ENCODE measurements at places on chromosomes 7 and 10.

- peak; percentile 33 for DNase-seq
These were observed 4.6 kb downstream of the SH2B2 start for GRCh38 chr7:102291056-102291915.

GRCh38 chr7:157460721-157461120 lies 123.9 kb downstream of the DNAJB6 start:
- no peak for DNase-seq

DNA sequence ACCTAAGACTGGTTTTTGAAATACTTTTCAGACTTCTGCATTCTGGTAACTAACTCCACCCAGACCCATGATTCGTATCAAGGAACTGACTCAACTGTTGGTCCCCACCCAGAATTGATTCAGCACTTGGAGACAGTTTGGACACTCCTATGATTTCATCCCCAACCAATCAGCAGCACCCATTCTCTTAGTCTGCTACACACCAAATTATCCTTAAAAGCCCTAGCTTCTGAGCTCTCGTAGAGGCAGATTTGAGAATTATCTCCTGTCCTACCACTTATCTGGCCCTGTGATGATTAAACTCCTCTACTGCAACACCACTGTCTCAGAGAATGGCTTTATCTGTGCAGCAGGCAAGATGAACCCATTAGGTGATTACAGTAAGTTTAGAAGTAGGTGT lies 7.7 kb upstream of the GSTO1 start:
- peak; percentile 74 for DNase-seq

DNA sequence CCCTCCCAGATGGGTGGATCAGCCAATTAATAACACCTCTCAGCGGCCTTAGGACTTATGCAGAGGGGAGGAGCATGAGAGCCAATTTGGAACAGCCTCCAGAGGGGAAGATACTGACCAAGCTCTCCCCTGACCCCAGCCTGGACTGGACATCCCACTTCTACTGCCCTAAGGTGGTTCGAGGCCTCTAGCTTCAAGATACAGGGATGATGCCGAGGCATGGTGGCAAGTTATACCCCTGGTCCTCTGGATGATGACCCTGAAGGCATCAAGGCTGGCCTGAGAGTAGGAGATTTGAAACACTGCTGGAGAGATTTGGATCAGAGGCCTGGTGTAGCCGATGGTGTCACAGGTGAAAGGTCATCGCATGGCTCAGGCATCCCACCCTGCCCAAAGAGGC lies 3.2 kb downstream of the CDH23 start:
- no peak for DNase-seq

DNA sequence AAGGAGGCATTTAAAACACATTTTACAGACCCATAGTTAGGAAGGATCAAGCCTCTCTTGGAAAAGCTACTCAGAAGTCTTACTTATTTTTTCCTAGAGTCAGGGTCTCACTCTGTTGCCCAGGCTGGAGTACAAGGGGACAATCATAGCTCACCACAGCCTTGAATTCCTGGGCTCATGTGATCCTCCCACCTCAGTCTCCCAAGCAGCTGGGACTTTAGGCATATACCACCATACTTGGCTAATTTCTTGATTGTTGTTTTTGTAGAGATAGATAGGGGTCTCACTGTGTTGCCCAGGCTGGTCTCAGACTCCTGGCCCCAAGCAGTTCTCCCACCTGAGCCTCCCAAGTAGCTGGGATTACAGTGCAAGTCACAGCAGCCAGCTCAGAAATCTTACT lies 354.7 kb upstream of the GALNT17 start:
- DNase-seq: no peak

DNA sequence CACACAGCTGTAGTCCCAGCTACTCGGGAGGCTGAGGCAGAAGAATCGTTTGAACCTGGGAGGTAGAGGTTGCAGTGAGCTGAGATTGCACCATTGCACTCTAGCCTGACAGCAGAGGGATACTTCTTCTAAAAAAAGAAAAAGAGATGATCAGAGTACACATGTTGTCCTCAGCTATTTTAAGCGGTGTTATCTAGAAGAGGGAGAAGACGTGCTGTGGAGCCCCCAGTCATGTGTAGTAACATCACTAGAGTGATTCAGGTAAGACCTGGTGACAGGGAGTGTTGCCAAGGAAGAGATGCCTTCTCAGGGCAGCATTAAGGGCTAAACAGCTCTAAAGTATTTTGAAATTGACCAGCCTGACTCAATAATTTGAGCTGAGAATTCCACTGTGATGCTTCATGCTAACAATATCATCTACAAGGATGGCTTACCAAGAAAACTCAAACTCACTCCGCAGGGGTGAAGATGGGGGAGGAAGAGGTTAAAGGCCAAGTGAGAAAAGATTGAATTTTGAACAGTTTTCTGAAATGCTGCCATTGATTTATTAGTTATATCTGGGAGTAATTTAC lies 97.4 kb downstream of the KLF6 start:
- DNase-seq: no peak

GRCh38 chr7:2071133-2071832 lies 161.5 kb downstream of the MAD1L1 start:
- DNase-seq: no peak

GRCh38 chr10:3355536-3355935 lies 183.0 kb upstream of the PITRM1 start:
- no peak for DNase-seq

DNA sequence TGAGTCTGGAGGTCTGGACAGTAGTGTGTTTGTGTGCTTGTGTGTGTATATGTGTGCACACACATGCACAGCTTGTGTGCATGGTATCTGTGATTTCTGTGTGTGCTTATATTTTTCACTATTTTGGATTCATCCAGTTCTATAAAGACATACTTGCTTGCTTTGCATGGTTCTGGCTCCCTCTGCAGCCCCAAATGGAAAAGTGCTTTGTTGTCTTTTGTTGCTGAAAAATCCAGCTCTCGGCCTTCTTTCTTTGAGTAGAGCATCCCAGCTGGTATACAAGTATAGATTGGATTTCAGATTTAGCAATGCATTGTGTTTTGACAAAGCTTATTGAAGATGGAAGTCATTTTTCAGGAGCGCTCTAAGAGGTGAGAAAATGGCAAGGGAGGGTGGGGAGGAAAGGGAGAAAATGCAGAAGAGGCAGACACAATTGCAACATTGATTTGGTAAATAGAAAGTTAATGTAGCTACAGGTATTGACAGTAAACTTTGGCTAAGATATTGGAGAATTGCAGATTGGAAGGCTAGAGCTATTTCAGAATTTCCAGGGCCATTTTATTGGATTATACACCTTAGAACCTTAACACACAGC lies 333.9 kb downstream of the AUTS2 start:
- no peak for DNase-seq

All from CD4-positive, alpha-beta T cell treated with Interleukin-4 for 1 hour (primary cell).